ENCODE measurements at places on chromosomes 16 and 17. TPM values are rescaled to one million over a fixed set of nuclear protein-coding genes. Genes with fewer than 3 reads are reported as not detected.

The NUP88 gene
- total RNA-seq: 30.0 TPM

- no peak for DNase-seq
Measured at GRCh38 chr16:27246439-27246838, 22.1 kb downstream of the NSMCE1 start.

DNA sequence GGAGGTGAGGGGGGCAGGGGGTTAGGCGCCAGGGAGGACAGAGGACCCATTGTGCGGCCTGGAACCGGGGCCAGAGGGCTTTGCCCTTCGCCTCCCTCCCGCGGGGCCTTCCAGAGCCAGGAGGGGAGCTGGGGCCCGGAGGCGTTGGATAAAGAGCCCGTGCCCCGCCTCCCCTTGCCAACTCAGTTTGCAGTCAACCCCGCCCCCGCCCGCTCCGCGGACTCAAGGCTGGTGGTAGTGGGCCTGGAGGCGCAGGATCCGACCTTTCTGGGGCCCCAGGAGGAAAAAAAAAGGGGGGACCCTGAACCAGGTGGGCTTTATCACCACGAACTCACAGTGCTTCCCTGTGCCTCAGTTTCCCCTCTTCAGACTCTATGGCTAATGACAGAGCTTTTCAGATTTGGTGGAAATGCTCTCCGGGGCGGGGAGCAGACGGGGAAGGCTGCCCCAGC, 2.0 kb upstream of the SPHK1 start:
- DNase-seq: peak; percentile 53

DNA sequence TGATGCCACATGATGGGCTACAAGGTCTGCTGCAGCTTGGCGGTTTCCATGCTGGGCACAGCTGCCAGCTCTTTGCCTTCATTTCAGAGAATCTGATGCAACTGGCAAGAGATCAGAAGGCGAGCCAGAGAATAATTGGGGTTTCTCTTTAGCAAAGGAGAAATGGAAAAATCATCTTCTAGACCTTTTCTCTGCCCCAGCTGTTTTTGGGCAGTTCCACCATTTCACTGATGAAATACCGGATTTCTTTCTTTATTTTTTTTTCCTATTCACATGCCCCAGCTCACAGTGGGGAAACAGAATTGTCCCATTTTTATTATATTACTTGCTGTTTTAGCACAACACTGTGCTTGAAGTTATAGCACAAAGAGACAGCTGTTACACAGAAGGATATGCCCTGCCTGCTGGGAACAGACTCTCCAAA, 439.3 kb upstream of the GOT2 start:
- no peak for DNase-seq

DNA sequence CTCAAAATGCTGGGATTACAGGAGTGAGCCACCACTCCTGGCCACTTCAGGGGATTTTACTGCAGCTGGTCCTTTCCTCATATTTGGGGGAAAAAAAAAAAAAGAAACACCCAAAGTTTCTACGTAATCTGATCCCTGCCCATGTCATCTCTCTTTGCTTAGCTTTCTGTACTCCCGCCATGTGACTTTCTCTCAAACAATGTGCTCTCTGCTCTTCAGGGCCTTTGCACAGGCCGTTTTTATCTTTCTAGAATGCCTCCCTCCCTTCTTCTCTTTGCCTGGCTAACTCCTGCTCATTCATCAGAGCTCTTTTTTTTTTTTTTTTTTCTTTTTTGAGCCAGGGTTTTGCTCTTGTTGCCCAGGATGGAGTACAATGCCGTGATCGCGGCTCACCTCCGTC, 4.9 kb upstream of the HDAC5 start:
- DNase-seq: no peak

The HSBP1 gene
- 102 TPM for total RNA-seq

GRCh38 chr17:16977932-16978331, 6.0 kb upstream of the TNFRSF13B start:
- DNase-seq: no peak

The ZNF785 gene
- 15.5 TPM for total RNA-seq

- no peak for DNase-seq
Measured at GRCh38 chr17:15884731-15885130, 60.2 kb upstream of the ADORA2B start.

GRCh38 chr17:46877466-46877865, 26.1 kb downstream of the WNT9B start:
- DNase-seq: no peak

DNA sequence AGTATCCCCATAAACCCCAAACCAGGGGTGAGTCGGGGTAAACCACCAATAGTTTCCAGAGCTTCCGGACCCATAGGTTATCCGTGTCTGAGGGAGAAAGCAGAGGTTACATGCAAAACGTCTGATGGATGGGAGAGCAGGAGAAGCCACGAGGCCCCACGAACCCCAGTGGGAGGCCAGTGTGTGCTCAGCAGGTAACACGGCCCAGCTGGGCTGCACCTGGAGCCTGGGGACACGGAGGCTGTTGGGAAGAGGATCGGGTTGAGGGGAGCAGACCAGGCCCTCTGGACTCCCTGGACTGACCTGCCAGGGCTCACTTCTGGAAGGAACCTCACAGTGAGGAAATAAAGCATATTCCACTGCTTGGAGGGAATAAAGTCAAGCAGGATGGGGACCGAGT, 78.1 kb downstream of the SEC14L1 start:
- DNase-seq: no peak

GRCh38 chr17:4935650-4936049, 3.6 kb downstream of the GP1BA start:
- no peak for DNase-seq

All from lung (tissue), 17 donors.